ENCODE measurements at places on chromosomes 3 and 15.

- DNase-seq = no peak
These were observed 62.2 kb downstream of the TIGIT start for GRCh38 chr3:114356066-114356465.

- no peak for DNase-seq
These were observed 264.9 kb upstream of the ST8SIA2 start for GRCh38 chr15:92128788-92129187.

GRCh38 chr3:25035526-25035925, 392.5 kb upstream of the RARB start:
- no peak for DNase-seq

DNA sequence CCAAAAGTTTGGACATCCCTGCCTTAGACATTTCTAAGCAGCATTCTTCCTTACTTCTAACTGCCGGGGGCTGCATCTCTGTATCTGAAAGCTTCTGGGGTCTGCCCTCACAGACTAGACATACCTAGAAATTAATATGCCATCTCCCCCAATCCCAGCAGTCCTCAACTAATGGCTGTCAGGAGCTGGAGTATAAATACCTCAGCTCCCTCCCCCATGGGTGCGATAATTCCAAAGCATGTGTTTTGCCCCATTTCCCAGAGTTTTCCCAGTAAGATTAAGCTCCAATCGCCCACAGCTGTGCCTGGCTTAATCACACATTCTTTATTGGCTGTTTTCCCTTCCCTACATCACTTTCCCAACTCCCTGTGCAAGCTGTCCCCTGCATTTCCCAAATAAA, 13.8 kb upstream of the VPS8 start:
- DNase-seq = no peak

- no peak for DNase-seq
These were observed 74.5 kb downstream of the LSM3 start for GRCh38 chr3:14253022-14253706.

- no peak for DNase-seq
These were observed 24.2 kb upstream of the HACD2 start for GRCh38 chr3:123609063-123609462.

DNA sequence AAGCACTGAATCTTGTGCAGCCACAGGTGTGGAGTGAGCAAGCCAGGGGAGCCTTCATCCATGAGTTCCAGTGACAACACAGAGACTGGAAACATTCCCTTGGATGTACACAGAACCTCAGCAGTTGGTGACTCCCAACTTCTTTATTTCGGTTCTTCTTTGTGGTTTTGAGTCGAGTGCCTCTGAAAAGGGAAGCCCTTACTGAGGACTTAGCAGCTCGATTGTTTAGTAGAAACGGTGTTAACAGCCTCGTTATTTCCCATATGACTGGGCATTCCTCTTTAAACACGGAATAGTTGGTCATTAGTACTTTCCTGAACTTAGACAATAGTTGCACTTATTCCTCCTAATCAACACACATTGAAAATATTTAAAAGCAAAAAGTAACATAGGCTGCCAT, 7.7 kb downstream of the SLCO3A1 start:
- no peak for DNase-seq
